Stomach (tissue), 19 donors: ENCODE measurements at places on chromosomes 3 and 15. TPM values are rescaled to one million over a fixed set of nuclear protein-coding genes. Genes with fewer than 3 reads are reported as not detected.

The SCN11A gene
- polyA plus RNA-seq = not detected

The SLC6A20 gene
- polyA plus RNA-seq = 2.6 TPM

The KLF15 gene
- polyA plus RNA-seq = 13.6 TPM

The IL17RB gene
- polyA plus RNA-seq = 3.1 TPM

The MIX23 gene
- 35.6 TPM for polyA plus RNA-seq

The PTPN9 gene
- polyA plus RNA-seq = 12.5 TPM

The KNG1 gene
- polyA plus RNA-seq = not detected

The ADAMTS17 gene
- 0.31 TPM for polyA plus RNA-seq
